ENCODE measurements at places on chromosomes 5 and 9. TPM values are rescaled to one million over a fixed set of nuclear protein-coding genes. Genes with fewer than 3 reads are reported as not detected.

DNA sequence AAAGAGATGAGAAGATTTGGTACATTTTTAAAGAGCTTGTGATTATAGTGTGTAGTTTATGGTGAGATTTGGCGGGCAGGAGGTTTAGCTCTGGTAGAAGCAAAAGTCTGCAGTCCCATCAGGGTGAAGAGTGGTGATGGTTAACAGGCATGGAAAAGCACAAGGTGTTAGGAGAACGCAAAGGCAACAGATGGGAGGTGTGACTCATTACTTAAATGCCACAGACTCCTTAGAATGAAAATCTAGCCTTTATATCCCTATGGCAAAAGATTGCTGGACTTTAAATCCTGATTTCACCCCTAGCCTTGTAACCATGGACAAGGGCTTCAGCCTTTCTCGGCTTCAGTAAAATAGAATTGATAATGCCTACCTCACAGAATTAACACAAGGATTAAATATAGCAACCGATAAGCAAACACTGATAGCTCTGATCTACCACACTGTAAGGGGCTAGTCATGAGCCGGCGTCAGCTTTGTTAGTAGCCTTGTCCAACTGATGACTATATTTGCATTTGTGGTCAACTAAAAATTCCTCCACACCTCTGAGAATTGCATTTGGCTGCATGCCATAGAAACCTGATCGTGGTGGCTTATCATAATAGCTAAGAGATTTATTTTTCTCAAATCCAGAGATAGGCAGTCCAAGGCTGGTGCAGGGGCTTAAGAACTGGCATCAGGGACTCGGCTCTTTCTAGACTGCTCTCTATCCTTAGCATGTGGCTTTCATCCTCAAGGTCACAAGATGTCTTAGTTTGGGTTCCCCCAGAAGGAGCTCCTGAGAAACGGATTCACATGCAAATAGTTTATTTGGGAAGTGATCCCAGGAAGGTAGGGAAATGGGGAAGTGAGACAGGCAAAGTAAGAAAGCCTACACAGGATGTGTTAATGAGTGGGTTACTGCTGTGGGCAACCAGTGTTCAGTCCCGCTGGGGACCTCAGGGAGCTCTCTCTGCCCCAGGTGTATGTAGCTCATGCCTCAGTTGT lies 19.6 kb downstream of the MFAP3 start:
- no peak for DNase-seq

DNA sequence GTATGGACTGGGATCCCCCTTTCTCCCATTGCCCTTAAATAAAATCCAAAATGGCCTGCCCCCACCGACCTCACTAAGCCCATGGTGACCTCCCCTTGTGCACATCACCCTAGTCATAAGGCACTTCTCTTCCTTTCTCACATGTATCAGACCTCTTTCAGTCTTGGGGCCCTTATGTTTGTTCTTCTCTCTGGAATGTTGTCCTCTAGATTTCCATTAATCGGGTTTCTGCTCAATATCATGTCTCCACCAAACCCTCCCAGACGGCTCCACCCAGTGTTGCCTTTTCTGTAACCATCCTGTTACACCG lies 196.3 kb downstream of the ERCC6L2 start:
- DNase-seq = no peak

DNA sequence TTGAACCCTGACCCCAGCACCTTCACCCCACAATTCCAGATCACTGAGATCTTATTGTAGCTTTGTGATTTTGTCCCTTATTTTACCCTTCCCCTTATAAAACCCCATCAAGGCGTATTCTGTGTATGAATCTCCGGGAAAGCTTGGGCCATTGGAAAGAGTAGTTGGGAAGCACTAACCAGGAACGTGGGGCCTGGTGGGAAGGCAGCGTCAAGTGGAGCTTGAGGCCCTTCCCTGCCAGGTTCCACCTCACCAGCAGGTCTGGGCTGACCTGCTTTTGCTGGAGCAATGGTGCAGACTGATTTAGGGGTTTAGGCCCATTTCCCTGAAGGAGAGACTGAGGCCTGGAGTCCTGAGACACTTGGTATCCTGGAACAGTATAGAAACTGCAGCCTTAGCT lies 9.3 kb downstream of the PHF2 start:
- DNase-seq = no peak

GRCh38 chr5:13003457-13003856 lies 941.0 kb downstream of the DNAH5 start:
- no peak for DNase-seq

DNA sequence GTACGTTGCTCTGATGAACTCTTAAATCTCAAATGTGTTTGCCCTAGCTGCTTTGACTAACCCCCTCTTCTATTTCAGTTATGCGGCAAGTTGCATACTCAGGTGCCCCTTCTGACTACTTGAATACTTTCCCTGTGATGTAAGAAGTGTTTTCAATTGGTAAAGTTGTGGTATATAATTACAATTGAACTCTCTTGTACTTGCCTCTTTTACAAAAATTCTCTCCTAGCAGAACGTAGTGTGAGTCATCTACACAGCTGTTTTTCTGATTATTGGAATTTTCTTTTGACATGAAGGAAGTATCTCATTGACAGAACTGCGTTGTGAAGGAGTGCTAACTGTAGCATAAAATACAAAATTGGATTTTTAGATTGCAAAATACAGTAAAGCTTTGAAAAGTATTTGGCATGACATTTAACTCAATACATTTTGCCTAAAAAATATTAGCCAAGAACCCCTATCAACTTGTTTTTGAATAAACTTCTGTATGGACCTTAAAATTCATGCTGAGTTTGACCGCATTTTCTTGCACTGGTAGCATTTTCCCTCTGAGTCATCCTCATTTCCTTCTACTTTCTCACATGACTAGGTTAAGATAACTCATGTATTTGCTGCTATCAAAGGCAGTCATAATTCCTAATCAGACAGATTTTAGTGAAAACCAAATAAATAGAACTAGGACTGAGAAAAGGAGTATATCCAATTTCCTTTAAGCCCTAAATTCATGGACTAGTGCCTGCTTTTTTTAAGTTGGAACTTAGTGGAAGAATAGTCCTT lies 6.3 kb downstream of the CRHBP start:
- DNase-seq = no peak

DNA sequence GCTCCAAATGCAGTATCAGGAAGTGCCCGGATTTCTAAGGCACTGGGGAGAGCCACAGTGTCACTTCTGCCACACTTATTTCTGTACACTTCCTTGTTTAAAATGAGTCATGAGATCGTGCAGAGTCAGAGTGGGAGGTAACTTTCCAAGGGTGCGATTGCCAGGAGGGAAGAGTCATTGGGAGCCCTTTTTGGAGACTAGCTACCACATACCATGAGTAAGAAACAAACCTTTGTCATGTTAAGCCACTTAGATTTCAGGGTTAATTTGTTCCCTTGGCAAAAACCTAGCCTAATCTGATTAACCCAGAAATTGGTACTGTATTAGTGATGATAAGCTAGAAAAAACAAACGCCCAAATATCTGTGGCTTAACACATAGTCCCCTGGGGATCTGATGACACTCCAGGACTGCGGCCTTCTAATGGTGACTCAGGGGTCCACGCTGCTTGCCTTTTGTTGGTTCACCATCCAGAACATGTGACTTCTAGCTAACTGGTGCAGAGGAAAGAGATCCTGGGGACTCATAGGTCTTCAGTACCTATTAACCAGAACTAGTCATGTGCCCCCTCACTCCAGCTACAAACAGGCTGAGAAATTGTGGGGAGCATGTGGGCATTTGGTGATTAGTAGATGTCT lies 48.6 kb upstream of the TLE1 start:
- no peak for DNase-seq

GRCh38 chr5:123448017-123448617 lies 24.9 kb upstream of the CEP120 start:
- no peak for DNase-seq

DNA sequence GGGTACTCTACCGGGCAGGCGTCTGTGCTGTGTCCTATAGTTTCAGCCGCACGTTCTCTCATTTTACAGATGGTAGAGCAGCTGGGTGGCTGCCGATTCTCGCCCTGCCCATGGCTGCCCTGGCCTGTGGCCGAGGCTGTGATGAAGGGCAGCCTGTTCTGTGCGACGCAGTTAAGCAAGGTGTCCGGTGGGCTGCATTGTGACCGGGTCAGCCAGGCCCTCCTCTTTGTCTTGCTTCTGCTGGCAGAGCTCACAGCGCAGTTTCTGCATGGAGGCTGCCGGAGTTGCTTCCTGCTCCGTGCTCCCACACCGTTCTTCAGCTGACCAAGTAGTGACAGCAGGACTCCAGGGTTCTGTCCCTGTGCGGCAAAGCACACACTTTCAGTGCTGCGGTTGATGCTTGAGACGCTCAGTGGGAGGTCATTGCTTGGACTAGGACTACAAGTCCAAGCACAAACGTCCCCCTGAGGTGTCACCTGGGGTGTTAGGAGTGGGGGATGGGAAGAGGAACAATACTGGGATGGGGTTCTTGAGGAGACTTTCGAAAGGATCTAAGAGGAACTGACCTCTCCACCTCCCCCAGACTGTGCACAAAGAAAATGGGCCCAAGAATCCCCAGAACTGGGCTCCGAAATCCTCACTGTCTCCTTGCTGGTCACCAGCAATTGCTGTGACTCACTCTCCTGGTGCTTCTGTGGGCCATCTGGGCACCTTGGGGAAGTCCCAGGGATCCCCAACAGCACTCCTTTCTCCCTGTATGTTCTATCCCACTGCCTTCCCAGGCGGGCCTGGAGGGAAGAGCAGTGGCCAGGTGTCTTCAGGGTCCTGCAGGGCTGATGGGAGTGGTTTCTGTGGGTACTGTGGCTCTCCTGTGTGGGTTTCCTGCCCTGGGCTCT lies 58.2 kb downstream of the GADD45G start:
- DNase-seq = no peak

NEURL1B gene
- 3.6 TPM for total RNA-seq

SH3GL2 gene
- 5.8 TPM for total RNA-seq

IFNE gene
- not detected for total RNA-seq

AIF1L gene
- 122 TPM for total RNA-seq

Measured in H9 (cell line).